ENCODE measurements at places on chromosomes 1 and 21. TPM values are rescaled to one million over a fixed set of nuclear protein-coding genes. Genes with fewer than 3 reads are reported as not detected.

NCMAP gene
- not detected for total RNA-seq

CD1D gene
- total RNA-seq = not detected

RPE65 gene
- not detected for total RNA-seq

ARHGEF2 gene
- total RNA-seq = 173 TPM

NUF2 gene
- 3.5 TPM for total RNA-seq

PCBP3 gene
- 1.9 TPM for total RNA-seq

All from smooth muscle cell of trachea (primary cell).